ENCODE measurements at places on chromosomes 1 and 21.

DNA sequence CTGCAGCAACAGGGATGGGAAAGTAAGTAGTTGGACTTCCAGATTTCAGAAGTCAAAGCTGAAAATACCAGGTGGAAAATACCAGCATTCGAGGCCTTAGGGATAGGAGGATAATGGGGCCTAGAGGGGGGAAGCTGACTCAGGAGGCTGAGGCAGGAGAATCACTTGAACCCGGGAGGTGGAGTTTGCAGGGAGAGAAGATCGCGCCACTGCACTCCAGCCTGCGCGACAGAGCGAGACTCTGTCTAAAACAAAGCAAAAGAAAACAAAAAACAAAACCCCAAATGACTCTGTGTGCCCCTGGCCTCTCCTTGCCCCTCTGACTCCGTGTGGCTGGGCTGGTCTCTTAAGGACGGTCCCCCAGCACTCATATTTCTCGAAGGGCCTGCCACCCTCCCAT, 3.4 kb downstream of the SH2D2A start:
- DNase-seq: no peak

- DNase-seq: no peak
Measured at GRCh38 chr1:77899647-77900320, 11.4 kb downstream of the NEXN start.

- no peak for DNase-seq
Measured at GRCh38 chr1:33455539-33456501, 16.6 kb upstream of the ZSCAN20 start.

- no peak for DNase-seq
Measured at GRCh38 chr1:42157667-42158066, 4.5 kb downstream of the GUCA2B start.

GRCh38 chr1:110283677-110284076, 55.5 kb upstream of the RBM15 start:
- no peak for DNase-seq

DNA sequence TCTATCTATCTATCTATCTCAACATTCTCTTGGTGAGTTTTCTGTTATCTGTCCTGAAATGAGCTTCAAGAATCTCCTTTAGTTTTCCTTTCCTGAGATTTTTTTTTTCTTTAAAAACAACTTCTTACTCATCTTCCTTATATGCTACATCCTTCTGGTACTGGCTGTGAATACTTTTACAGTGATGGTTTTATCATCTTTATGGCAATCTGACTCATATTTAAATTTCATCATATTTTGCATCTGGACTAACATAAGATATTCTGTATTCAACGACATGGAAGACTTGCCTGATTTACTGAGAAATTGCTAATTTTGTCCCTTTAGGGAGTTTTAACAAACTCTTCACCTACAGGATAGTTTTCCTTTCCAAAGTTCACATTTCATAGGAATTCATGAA, 33.0 kb downstream of the PDE4B start:
- no peak for DNase-seq

- DNase-seq: no peak
Measured at GRCh38 chr1:197311081-197311480, 43.0 kb downstream of the CRB1 start.

DNA sequence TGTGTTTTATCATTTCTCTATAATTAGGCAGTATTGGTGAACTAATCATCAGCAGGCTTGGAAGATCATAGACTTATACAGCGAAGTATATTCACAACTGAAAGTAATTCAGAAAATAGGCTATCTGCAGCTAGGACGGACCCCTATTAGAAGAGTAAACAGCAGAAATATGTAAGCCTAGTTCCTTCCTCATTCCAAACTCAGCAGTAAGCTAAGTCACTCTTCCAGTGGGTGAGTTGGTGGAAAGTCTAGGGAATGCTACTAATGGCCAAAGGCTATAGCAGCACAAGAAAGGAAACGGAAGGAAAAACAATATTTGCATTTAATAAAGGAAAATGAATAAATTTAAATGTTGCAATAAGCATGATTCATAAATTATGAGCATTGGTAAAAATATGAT, 918.1 kb upstream of the TMPRSS15 start:
- DNase-seq: no peak

DNA sequence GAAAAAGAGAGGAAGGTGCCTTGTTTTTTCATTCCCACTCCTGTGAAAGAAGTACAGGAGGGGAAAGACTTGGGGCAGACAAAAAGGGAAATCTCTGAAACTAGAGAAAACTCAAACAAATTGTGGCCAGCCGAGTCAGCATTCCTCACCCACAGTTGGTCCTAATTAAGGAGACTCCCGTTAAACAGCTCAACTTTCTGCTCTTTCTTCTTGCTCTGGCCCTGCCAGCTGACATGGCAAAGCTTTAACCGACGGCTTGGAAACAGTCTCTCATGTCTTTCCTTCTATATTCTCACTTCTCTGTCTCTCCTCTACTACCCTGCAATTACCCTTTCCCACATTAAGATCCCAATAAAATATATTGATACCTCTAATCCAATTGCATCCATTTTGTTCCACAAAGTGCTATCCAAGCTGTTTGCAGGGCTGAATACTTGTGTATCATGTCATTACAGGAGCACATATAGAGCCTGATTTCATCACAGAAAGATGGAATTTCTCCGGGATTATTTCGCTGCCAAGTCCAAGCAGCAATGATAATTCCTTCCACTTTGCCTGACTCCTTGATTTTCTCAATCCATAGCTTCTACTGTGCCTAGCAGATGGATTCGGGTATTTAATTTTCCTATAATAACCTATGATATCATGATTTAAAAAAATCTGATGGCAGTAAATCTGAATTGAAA, 65.4 kb upstream of the IPO9 start:
- no peak for DNase-seq

- no peak for DNase-seq
Measured at GRCh38 chr1:219659005-219659600, 46.2 kb upstream of the ZC3H11B start.

DNA sequence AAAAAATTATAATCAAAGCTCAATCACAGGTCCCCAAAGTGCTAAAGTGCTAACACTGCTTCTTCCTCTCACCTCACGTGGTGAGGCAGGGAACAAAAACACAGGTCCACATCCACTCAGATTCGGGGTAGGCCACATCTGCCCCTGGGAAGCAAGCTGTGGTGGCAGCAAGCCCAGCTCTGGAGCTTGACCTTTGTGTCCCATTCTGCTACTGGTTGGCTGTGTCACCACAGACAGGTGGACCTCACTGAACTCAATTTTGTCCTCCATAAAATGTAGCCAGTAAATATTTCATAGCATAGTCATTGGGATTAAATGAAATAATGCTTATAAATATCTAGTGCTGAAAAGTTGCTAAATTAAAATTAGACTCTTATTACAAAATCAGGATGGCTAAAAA, 8.5 kb downstream of the AZIN2 start:
- no peak for DNase-seq

DNA sequence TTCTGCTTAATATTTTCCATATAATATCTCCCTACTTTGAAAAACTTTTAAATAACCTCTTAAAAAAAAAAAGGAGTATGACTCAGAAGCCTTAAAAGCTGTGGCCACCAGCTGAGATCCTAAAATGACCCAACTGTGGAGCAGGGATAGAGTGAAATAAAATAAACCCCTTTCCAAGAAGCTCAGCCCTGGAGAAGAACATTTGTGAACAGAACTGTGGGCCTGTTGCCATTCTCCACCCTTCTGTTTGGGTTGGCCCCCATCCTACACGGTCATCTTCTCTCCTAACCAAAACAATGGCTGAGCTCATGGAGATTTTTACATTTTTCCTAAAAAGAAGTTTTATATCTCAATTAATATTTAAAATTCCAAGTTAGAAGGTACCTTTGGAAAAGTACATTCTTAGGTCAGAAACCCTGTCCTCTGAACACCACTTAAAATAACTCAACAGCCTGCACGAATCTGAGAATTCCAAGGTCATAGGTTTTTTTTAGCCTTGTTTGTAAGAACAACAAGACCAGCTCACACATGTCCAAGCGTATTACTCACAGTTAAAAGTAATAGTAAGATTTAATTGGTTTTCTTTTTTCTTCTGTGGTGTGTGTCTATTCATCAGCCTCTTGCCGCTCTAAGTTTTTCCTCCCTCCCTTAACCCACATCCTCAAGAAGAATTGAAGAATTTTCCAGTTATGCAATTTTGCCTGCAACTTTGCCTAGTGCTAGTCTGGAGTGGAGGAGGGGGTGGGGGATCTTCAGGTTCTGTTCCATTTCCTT, 107.7 kb upstream of the ERRFI1 start:
- DNase-seq: no peak
